Urinary bladder (tissue), 4 donors: ENCODE measurements at places on chromosomes 7 and 10. TPM values are rescaled to one million over a fixed set of nuclear protein-coding genes. Genes with fewer than 3 reads are reported as not detected.

Gene STAG3
- 0.61 TPM for polyA plus RNA-seq

Gene SPDYE5
- 0.06 TPM for polyA plus RNA-seq

Gene GPR141
- polyA plus RNA-seq = 0.16 TPM

Gene ASAH2
- 0.85 TPM for polyA plus RNA-seq

Gene UBE2D1
- polyA plus RNA-seq = 13.3 TPM

Gene KLF14
- 0.03 TPM for polyA plus RNA-seq

Gene HDAC9
- polyA plus RNA-seq = 3.3 TPM

Gene ZNF467
- polyA plus RNA-seq = 9.5 TPM

Gene ZNF503
- 31.1 TPM for polyA plus RNA-seq

Gene PLXDC2
- 25.9 TPM for polyA plus RNA-seq

Gene HIPK2
- polyA plus RNA-seq = 8.5 TPM

Gene ITIH5
- 113 TPM for polyA plus RNA-seq

Gene CPA2
- polyA plus RNA-seq = 0.09 TPM

Gene ITGB8
- polyA plus RNA-seq = 6.3 TPM

Gene PDZD7
- polyA plus RNA-seq = 0.46 TPM

Gene ZCWPW1
- 8.7 TPM for polyA plus RNA-seq

Gene CDK14
- 8.8 TPM for polyA plus RNA-seq

Gene FEZF1
- not detected for polyA plus RNA-seq
